ENCODE measurements at places on chromosomes 6 and 20.

GRCh38 chr6:161066511-161066910, 74.9 kb downstream of the MAP3K4 start:
- no peak for DNase-seq

- peak; percentile 22 for DNase-seq
Observed at GRCh38 chr6:107866606-107867301, 42.6 kb upstream of the SCML4 start.

DNA sequence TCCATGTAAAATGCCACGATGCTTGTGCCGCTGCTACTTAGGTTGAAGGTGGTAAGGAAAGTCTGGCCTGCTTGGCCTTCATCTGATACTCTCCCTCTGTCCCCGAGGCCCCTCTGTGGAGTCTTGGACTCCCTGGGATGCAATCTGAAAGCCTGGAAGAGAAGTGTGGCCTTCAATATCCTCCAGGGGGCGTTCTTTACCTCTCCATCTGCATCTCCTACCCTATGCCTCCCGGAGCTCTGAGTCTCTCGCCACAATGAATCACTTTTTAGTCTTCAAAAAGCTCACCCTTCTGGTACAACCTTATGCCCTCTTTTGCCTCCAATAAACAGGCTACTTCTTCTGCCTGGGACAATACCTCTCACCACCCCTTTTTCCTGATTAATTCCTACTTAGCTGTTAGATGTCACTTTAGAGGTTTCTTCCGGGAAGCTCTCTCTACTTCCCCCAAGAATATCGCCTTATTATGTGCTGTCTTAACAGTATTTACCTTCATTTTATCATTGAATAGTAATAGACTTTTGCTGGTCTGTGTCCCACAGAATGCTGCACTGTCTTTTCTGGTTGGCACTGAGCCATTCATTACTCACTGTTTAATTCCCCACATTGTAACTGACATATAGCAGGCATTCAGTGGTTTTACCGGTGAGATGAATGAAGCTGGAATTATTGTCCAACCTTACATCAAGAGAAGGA, 13.9 kb upstream of the ATG5 start:
- DNase-seq, result peak; percentile 76

DNA sequence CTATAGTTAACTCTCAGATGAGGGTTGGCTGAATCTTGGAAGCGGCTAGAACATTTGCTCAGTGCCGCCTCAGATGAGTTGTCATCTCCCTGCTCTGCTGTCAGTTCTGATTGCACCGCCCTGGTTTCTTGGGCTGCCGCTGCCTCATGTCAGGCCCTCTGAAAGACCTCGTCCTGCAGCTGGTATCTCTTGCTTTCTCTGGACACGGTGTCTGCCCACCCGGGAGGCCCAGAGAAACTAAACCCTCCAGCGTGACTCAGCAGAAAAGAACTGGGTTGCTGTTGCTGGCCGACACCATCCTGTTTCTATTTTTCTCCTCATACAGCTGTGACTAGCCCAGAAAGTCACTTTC, 355.4 kb downstream of the CD83 start:
- no peak for DNase-seq

DNA sequence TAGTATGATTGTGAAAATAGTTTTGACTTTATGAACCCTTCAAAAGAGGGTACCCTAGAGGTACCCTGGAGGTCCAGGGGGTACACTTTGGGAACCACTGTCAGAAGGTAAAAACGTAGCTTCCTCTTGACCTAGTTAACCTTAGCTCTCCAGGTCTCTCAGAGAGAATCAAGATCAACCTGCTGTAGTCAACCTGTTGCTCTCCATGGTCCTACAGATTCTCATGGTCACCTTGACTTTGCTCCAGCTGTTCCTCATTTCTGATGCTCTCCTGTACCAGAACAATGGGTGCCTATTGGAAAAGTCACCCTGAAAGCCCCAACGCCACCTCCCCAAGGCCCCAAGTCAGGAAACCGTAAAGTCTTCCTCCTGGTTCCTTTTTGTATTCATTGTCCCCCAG, 294.4 kb upstream of the CDH4 start:
- DNase-seq, result no peak

- DNase-seq, result peak; percentile 88
Observed at GRCh38 chr6:125201961-125202729, 48.6 kb downstream of the TPD52L1 start.

- no peak for DNase-seq
Observed at GRCh38 chr20:14406495-14406894, 69.1 kb upstream of the FLRT3 start.

DNA sequence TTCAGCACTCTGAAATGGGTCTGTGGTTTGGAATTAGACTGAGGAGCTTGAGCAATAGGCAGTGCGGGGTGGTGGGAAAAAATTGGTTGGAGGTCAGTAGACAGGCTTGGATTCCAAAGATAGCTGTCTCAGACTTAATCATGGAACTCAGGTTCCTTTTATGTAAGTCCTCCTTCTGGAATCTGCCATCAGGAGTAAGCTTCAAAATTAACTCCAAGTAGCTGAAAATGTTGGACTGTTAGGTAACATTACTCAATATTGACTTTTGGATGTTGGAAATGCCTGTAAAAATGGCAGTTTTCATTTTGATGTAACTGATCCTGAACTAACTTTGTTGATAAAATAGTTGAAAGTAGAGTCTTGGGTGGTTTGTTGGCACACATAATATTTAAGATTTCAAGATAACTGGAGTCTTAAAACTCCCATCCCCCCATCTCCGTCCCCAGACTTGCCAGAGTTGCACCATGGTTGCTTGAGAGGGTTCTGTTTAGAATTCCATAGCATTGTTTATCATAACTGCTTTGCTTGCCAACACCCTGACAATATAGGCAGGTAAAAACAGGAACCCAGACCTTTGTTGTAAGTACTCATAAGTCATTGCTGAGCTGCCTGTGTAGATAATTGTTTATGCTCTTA, 83.0 kb downstream of the PHF20 start:
- no peak for DNase-seq

GRCh38 chr6:140303218-140303949, 928.9 kb upstream of the CITED2 start:
- DNase-seq, result no peak

DNA sequence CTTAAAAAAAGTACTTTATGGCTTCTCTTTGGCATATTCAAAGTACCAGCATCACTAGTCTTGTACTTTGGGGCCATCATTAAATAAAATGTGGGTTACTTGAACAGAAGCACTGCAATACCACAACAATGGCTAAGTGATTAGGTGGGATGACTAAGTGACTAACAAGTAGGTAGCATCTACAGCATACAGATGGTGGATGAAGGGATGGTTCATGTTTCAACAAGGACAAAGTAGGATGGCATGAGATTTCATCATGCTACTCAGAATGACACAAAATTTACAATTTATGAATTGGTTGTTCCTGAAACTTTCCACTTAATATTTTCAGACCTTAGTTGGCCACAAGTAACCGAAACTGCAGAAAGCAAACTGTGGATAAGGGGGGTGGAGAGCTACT, 7.7 kb downstream of the MPC1 start:
- no peak for DNase-seq

GRCh38 chr6:54959820-54960219, 113.2 kb downstream of the FAM83B start:
- no peak for DNase-seq

- no peak for DNase-seq
Observed at GRCh38 chr20:31875671-31876070, 5.2 kb downstream of the TTLL9 start.

DNA sequence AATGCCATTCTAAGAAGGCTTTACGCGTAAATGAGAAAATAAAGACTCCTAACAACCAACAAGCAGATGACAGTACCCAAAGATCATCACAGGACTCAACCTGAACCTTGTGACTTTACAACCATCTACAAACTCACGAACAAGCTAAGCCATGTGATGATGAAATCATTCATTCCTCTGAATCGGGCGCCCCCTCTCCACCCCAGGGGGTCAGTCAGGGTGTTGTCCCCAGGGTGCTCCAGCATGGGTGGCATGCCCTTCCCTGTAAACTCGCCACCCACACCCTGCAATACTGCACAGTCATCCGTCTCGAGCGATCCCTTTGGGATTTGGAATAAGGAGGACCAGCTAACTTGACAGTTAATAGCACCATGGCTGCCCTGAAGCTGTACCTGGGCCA, 12.6 kb downstream of the SERPINB6 start:
- no peak for DNase-seq

GRCh38 chr6:165883851-165884640, 221.0 kb upstream of the PDE10A start:
- no peak for DNase-seq

DNA sequence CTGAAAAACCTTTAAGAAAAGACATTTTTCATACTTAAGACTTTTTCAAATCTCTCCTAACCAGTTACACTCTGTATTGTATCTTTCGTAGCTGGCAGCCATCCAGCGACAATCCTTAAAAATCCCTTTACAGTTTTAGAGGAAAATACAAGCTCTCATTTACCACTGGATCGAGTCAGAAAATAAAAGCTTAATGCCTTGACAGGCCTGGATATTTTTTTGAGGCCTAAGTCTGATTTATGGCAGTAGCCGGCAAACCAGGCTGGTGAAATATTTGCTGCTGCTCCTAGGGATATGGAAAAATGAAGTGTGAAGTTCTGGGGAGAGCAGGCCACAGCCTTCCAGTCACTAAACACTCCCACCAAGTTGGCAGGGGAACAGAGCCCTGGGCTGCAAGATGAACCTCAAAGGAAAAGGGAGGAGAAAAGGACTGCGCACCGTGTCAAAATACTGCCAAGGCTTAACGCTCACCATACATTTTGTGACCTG, 213.0 kb upstream of the SUPT3H start:
- no peak for DNase-seq

GRCh38 chr6:70738028-70738427, 70.3 kb downstream of the SMAP1 start:
- DNase-seq, result no peak

- DNase-seq, result no peak
Observed at GRCh38 chr6:101824551-101825345, 431.2 kb downstream of the GRIK2 start.

DNA sequence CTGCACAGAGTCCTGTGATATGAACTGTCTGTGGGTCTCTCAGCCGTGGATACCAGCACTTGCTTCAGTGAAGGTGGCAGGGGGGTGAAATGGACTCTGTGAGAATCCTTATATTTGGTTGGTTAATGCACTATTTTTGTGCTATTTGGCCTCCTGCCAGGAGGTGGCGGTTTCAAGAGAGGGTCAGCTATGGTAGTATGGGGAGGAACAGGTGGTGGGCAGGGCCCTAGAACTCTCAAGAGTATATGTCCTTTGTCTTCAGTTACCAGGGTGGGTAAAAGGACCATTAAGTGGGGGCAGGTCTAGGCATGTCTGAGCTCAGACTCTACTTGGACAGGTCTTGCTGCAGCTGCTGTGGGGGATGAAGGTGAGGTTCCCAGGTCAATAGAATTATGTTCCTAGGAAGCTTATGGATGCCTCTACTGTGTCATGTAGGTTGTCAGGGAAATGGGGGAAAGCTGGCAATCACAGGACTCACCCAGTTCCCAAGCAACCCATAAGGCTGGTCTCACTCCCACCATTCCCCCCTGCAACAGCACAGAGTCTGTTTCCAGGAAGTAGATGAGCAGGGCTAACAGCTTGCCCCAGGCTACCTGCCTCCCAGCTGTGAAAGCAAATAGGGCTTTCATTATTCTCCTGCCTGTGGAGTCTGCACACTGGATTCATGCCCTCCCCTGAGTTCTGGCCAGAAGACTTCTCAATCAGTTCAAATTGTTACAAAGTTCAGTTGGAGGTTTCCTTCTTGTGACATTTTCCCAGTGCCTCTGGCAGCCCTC, 56.8 kb upstream of the PHIP start:
- no peak for DNase-seq

DNA sequence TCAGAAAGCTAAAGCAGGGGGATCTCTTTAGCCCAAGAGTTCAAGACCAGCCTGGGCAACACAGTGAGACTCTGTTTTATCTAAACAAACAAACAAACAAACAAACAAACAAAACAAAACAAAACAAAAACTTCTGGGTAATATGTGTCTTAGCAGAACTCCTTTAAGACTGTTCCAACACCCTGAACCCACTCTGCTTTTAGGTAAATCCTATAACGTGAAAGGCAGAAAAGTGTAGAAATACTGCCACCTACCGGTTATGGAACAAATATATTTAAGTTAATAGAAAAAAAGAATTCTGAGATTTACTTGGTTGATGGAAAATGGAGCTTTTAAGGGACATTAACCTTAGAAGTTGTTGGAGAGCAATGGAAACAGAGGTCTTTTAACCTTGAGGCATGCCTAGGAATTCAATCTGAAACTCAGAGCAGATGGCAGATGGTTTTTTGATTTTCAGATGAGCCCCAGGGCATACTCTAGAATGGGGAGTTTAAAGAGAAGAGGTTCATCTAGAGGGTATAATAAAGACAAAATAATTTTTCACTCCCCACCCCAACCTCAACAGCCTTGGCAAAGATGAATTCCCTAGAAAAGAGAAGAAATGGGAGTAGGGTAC, 38.5 kb downstream of the SOD2 start:
- DNase-seq, result peak; percentile 68

GRCh38 chr6:126033696-126034095, 47.4 kb downstream of the TRMT11 start:
- peak; percentile 92 for DNase-seq

- no peak for DNase-seq
Observed at GRCh38 chr6:137352859-137353258, 133.7 kb upstream of the IFNGR1 start.

- no peak for DNase-seq
Observed at GRCh38 chr6:84019842-84020211, 13.7 kb upstream of the MRAP2 start.

DNA sequence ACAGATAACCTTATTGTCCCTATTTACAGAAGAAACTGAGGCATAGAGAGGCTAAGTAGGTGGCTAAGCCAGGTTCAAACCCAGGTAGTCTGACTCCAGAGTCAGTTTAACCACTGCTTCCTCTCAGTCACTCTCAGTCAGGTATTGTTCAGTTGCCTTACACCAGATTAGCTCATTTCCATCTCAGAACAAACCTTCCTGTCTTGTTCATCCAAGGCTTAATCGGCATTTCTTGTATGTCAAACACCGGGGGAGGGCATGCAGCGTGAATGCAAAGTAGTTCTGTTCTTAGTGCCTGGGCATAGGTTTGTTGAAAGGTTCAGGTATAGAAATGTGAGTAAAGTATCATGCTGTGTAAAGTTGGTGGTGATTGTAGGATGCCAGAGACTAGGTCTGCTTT, 51.7 kb downstream of the CTNNBL1 start:
- DNase-seq, result no peak

DNA sequence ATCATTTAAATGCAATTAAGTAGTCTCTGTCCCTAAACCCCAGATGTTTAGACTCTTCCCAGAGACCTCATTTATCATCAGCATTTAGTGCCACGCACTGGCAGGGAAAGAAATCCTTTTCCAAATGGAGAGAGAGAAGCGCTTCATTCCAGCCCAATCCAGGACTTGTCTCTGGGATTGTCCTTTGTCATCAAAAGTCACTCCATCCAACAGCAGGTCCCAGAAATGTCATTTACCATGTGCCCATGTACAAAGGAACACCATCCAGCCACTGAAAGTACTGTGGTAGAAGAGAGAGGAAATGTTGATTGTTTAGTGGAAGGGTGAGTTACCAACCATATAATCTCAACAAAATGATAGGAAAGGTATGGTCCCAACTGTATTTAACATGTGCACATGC, 66.9 kb upstream of the SMIM28 start:
- no peak for DNase-seq

Data from HFFc6 (cell line).